ENCODE measurements at places on chromosomes 7 and 10. TPM values are rescaled to one million over a fixed set of nuclear protein-coding genes. Genes with fewer than 3 reads are reported as not detected.

The DNAH11 gene
- total RNA-seq = not detected

The GJD4 gene
- 0.20 TPM for total RNA-seq

The C10orf105 gene
- total RNA-seq = 0.11 TPM

The TMEM213 gene
- not detected for total RNA-seq

The PLEKHS1 gene
- total RNA-seq = not detected

The TSPAN12 gene
- not detected for total RNA-seq

The GRM8 gene
- not detected for total RNA-seq

The SLC26A3 gene
- not detected for total RNA-seq

The AOAH gene
- 4.5 TPM for total RNA-seq

The PNLIPRP3 gene
- total RNA-seq = not detected

The TMEM270 gene
- total RNA-seq = not detected

The DDC gene
- total RNA-seq = not detected

The ATE1 gene
- 26.2 TPM for total RNA-seq

The CYP3A4 gene
- not detected for total RNA-seq

The CC2D2B gene
- total RNA-seq = 0.15 TPM

The PRPS1L1 gene
- not detected for total RNA-seq

The FAM13C gene
- not detected for total RNA-seq

- DNase-seq = peak; percentile 2
- H3K4me3 ChIP-seq = peak overlapping the region; percentile 13
- peaks cover 10% of the 10 kb centered on the region for H3K4me1 ChIP-seq
- no peaks in the 10 kb centered on the region for H3K36me3 ChIP-seq
These were observed 369 bp upstream of the SCIN start for GRCh38 chr7:12570168-12570533.

- H3K4me1 ChIP-seq = no peaks in the 10 kb centered on the region
- H3K27me3 ChIP-seq = no peaks in the 10 kb centered on the region
- no peak overlapping the region for H3K4me3 ChIP-seq
- no peak for DNase-seq
- no peaks in the 10 kb centered on the region for H3K36me3 ChIP-seq
These were observed 337.4 kb downstream of the PRPF18 start for GRCh38 chr10:13924040-13924725.

- no peaks in the 10 kb centered on the region for H3K27me3 ChIP-seq
- H3K27ac ChIP-seq = no peak overlapping the region
- H3K4me1 ChIP-seq = no peaks in the 10 kb centered on the region
- H3K4me3 ChIP-seq = no peak overlapping the region
- H3K36me3 ChIP-seq = no peaks in the 10 kb centered on the region
- no peak for DNase-seq
These were observed 26.9 kb upstream of the OR9A4 start for GRCh38 chr7:141889321-141889720.

- no peak within 1 kb of the TSS for H3K4me3 ChIP-seq
- no peaks in the 10 kb centered on the region for H3K4me1 ChIP-seq
- H3K27me3 ChIP-seq = peaks cover 6% of the 10 kb centered on the region
- no peak for DNase-seq
- H3K36me3 ChIP-seq = no peaks in the 10 kb centered on the region
- no peak within 1 kb of the TSS for H3K27ac ChIP-seq
These were observed at the start of gene TMEM229A for GRCh38 chr7:124032369-124033094. TSS of gene TMEM229A (minus strand) at chr7:124033067. CDS start at chr7:124033003, 64 bp downstream.

DNA sequence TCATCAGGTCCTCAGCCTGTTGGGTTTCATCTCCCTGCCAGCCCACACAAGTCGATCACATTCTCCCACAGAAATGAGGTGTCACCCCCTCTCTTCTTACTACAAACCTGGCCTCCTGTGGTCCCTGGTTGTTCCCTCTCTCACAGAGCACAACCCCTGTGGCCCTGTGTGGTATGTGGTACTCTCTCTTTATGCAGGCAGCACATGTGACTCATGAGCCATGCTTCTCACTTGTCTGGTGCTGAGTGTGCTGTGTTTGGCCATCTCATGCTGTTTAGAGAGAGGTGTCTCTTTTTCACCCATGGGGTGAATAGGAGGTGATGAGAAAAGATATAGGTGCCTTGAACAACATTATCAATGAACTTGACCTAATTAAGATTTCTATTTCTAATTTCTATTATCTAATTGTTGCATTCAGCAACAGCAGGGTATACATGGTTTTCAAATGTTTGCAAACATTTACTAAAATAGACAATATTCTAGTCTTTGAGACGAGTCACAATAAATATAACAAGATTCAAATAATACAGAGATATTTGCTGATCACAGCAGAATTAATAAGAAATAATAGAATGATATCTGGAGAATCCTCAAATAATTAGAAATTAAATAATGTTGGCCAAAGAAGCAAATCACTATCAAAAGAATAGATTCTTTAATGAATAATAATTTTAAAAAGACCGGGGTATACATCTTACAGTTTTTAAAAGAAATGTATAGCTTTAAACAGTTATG is 633.8 kb upstream of the IGFBP3 start:
- H3K27ac ChIP-seq = no peak overlapping the region
- no peak for DNase-seq
- H3K36me3 ChIP-seq = no peaks in the 10 kb centered on the region
- no peak overlapping the region for H3K4me3 ChIP-seq
- no peaks in the 10 kb centered on the region for H3K27me3 ChIP-seq
- no peaks in the 10 kb centered on the region for H3K4me1 ChIP-seq

DNA sequence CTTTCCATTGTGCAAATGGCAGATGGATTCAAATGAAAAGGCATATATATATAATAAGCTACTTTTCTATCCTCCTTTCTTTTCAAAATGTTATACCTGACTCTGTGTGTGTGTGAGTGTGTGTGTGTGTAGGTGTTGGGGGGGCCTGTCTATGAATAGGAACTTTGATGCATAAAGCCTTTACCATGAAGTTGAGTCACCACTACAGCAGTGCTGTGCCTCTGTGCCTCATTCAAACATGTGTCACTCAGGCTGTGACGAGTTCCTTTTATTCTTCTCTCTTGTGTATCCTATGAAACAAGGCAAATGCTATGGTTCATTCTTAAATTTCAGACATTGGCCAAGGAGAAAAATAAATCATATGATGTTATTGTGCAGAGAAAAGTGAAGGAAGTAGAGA is 52.7 kb upstream of the DKK1 start:
- no peak overlapping the region for H3K27ac ChIP-seq
- H3K27me3 ChIP-seq = no peaks in the 10 kb centered on the region
- H3K36me3 ChIP-seq = no peaks in the 10 kb centered on the region
- DNase-seq = no peak
- no peak overlapping the region for H3K4me3 ChIP-seq
- no peaks in the 10 kb centered on the region for H3K4me1 ChIP-seq

DNA sequence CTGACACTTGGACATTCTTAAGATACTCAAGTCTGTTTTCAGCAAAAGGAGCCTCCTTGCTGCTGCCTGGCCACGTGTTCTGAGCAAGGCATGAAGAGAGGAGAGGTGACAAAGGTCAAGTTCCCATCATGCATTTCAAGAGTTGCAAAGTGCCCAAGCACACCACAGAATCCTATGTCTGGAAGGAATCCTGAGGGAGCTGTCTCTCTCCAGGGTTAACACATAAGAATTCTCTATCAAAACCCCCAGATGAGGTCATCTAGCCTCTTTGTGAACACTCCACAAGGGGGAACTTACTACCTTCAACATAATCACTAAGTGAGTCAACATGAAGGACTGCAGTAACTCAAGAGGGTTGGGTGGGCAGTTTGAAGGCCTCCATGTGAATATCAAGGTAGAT is 155.5 kb downstream of the RNF216 start:
- no peaks in the 10 kb centered on the region for H3K27me3 ChIP-seq
- H3K4me1 ChIP-seq = peaks cover 13% of the 10 kb centered on the region
- H3K27ac ChIP-seq = no peak overlapping the region
- peaks cover 50% of the 10 kb centered on the region for H3K36me3 ChIP-seq
- DNase-seq = no peak

GRCh38 chr7:102432442-102433218 is 745 bp upstream of the ORAI2 start:
- H3K4me3 ChIP-seq = peak overlapping the region; percentile 74
- peak overlapping the region; percentile 88 for H3K27ac ChIP-seq
- DNase-seq = peak; percentile 35

DNA sequence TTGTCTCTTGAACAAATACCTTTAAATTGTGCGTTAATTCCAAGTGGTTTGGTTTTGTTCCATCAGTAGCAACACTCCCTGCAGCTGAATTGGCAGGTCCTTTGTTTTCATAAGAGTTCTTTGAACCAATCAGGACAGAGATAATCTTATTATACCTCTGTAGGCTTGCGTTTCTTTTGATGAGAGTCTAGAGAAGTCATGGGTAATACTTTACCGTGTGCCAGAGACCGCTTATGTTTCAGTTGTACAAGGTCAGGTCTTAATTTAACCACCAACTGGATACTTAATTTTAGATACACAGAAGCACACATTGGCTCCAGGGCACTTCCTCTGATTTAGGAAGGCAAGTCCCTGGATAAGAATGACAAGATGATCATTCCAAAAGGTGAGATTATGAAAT is at the start of gene ASB15:
Gene ASB15, plus strand, starts transcription at position 292 of the 400 bp plus-strand sequence. CDS start 12,682 bp downstream, outside the sequence.
- H3K27me3 ChIP-seq = no peaks in the 10 kb centered on the region
- no peak within 1 kb of the TSS for H3K4me3 ChIP-seq
- no peaks in the 10 kb centered on the region for H3K4me1 ChIP-seq
- no peak for DNase-seq

GRCh38 chr7:41125343-41125742 is 577.5 kb downstream of the INHBA start:
- no peak overlapping the region for H3K27ac ChIP-seq
- H3K4me1 ChIP-seq = no peaks in the 10 kb centered on the region
- no peaks in the 10 kb centered on the region for H3K27me3 ChIP-seq
- no peak for DNase-seq
- H3K4me3 ChIP-seq = no peak overlapping the region

GRCh38 chr7:105799006-105799405 is 77.4 kb downstream of the ATXN7L1 start:
- H3K27ac ChIP-seq = no peak overlapping the region
- H3K4me3 ChIP-seq = no peak overlapping the region
- H3K27me3 ChIP-seq = no peaks in the 10 kb centered on the region
- H3K36me3 ChIP-seq = no peaks in the 10 kb centered on the region
- H3K4me1 ChIP-seq = peaks cover 18% of the 10 kb centered on the region

DNA sequence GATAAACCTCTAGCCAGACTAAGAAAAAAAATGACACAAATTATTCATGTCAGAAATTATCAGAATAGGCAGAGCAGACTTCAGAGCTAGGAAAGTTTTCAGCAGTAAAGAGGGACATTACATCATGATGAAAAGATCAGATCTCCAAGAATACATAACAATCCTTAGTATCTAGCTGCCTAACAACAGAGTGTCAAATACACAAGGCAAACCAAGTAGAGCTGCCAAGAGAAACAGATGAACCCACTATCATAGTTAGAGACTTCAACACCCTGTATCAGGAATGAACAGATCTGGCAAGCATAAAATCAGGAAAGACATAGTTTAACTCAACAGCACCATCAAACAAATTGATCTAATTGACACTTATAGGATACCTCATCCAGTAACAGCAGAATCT is 92.3 kb downstream of the NKX6-2 start:
- no peak overlapping the region for H3K27ac ChIP-seq
- H3K4me1 ChIP-seq = no peaks in the 10 kb centered on the region
- no peak overlapping the region for H3K4me3 ChIP-seq

- no peak overlapping the region for H3K4me3 ChIP-seq
- H3K27ac ChIP-seq = no peak overlapping the region
- H3K27me3 ChIP-seq = no peaks in the 10 kb centered on the region
- DNase-seq = no peak
These were observed 41.4 kb downstream of the AHCYL2 start for GRCh38 chr7:129266181-129266580.

- H3K27me3 ChIP-seq = no peaks in the 10 kb centered on the region
- H3K27ac ChIP-seq = no peak overlapping the region
- H3K4me3 ChIP-seq = no peak overlapping the region
- no peaks in the 10 kb centered on the region for H3K4me1 ChIP-seq
These were observed 1139.3 kb upstream of the CELF2 start for GRCh38 chr10:9878383-9878782.

GRCh38 chr10:30755441-30755953 is 125.9 kb upstream of the LYZL2 start:
- H3K4me1 ChIP-seq = peaks cover 4% of the 10 kb centered on the region
- H3K36me3 ChIP-seq = no peaks in the 10 kb centered on the region
- H3K4me3 ChIP-seq = no peak overlapping the region
- H3K27me3 ChIP-seq = no peaks in the 10 kb centered on the region

- H3K27me3 ChIP-seq = no peaks in the 10 kb centered on the region
- H3K4me3 ChIP-seq = no peak within 1 kb of the TSS
- no peak for DNase-seq
- H3K27ac ChIP-seq = no peak within 1 kb of the TSS
- H3K36me3 ChIP-seq = no peaks in the 10 kb centered on the region
These were observed at the start of gene LRRC17 for GRCh38 chr7:102912742-102913141. TSS of gene LRRC17 (plus strand) at chr7:102913000. CDS start at chr7:102933914, 20,914 bp downstream.

DNA sequence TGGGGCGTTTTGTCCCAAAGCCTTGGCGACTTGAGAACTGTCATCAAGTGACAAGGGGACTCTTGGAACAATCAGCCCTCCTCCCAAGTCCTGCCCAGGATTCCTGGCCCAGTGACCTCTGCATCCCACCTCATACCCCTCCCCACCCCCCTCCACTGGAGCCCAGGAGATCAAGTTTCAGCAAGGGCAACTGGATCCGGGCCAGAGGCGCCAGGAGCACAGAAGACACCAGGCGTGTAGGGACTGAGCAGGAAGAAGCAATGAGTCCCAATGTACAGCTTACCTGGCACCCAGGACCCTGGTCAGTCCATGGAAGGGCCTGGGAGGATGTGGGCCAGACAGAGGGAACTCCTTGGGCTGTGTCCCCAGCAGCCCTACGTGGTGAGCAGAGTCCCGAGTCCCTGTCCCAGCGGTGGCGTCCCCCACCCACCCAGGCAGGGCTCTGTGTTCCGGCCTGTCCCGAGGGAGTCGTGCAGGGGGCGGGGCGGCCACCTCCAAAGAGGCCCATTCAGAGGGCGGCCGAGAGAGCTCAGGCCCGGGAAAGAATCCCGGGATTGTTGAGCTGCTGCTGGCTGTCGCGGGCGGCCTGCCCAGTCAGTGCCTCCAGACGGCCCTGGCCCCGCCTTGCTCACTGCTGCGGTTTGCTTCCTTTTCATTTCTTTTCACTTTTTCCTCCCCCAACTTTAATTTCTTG is 254.1 kb downstream of the TNS3 start:
- H3K4me3 ChIP-seq = no peak overlapping the region
- no peak overlapping the region for H3K27ac ChIP-seq
- H3K36me3 ChIP-seq = no peaks in the 10 kb centered on the region
- H3K27me3 ChIP-seq = no peaks in the 10 kb centered on the region
- no peaks in the 10 kb centered on the region for H3K4me1 ChIP-seq

- DNase-seq = no peak
- no peak overlapping the region for H3K4me3 ChIP-seq
- no peak overlapping the region for H3K27ac ChIP-seq
- no peaks in the 10 kb centered on the region for H3K27me3 ChIP-seq
These were observed 299.2 kb upstream of the LRGUK start for GRCh38 chr7:133827707-133828623.

GRCh38 chr10:44402465-44403195 is 17.7 kb upstream of the CXCL12 start:
- H3K4me1 ChIP-seq = no peaks in the 10 kb centered on the region
- H3K27me3 ChIP-seq = no peaks in the 10 kb centered on the region
- no peak for DNase-seq
- no peak overlapping the region for H3K4me3 ChIP-seq
- H3K36me3 ChIP-seq = no peaks in the 10 kb centered on the region

All from CD4-positive, alpha-beta memory T cell (primary cell).